AG10803 (cell line): ENCODE measurements at places on chromosomes 3 and 15.

- peak; percentile 76 for DNase-seq
Measured at GRCh38 chr3:125381743-125382142, 6.6 kb upstream of the ZNF148 start.

GRCh38 chr3:152910966-152911365 is 76.0 kb downstream of the P2RY1 start:
- no peak for DNase-seq

- DNase-seq = no peak
Measured at GRCh38 chr15:80452166-80452565, 48.0 kb downstream of the ARNT2 start.

DNA sequence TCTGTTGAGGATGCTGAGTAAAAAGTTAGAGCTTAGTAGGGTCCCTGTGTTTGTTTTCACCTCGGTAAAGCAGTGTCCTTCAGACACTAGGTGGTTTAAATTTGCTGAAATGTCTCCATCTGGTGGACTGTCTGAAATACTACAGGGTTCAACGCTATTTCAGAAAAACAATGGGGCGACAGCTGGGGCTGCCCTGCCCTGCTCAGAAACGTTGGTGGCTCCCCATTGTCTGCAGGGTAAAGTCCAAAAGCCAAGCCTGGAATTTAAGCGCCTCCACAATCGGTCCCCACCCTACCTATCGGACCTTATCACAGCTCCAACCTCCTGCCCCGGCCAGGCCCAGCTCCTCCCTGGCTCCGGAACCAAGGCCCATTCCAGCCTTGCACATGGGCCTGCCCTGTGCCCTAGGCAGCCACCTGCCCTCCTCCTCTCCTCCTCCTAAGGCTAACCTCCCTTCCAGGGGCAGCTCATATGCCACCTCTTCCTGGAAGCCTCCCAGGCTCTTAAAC is 4.3 kb upstream of the TSEN2 start:
- peak; percentile 39 for DNase-seq

- DNase-seq = peak; percentile 95
Measured at GRCh38 chr3:112390783-112391641, 58.1 kb downstream of the CD200 start.

GRCh38 chr15:54082836-54083492 is 104.7 kb downstream of the UNC13C start:
- DNase-seq = no peak
